CD4-positive, alpha-beta memory T cell (primary cell): ENCODE measurements at places on chromosomes 7 and 10. TPM values are rescaled to one million over a fixed set of nuclear protein-coding genes. Genes with fewer than 3 reads are reported as not detected.

Gene PIP
- not detected for total RNA-seq

Gene CLIP2
- 3.0 TPM for total RNA-seq

Gene PON1
- not detected for total RNA-seq

Gene MEPCE
- 58.8 TPM for total RNA-seq

Gene BPGM
- 13.7 TPM for total RNA-seq

Gene OR9A2
- not detected for total RNA-seq

Gene HECW1
- total RNA-seq: not detected

Gene ADCK2
- total RNA-seq: 18.6 TPM

Gene LIPF
- total RNA-seq: not detected

Gene CARD11
- 136 TPM for total RNA-seq

DNA sequence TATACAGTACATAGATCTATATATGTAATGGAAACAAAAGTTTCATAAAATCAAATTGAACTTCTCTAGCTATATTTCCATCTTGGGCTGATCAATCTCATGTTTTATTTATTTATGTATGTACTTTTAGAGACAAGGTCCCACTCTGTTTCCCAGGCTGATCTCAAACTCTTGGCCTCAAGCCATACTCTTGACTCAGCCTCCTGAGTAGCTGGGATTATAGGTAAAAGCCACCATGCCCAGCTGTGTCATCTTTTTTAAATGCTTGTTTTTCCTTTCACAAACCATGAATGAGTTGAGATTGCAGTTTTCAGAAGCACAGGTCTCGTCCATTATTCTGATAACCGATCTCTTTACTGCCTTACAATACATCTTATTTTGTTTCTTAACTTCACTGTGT lies 400.9 kb downstream of the KCNMA1 start:
- H3K4me3 ChIP-seq: no peak overlapping the region
- no peaks in the 10 kb centered on the region for H3K27me3 ChIP-seq
- no peak for DNase-seq
- no peak overlapping the region for H3K27ac ChIP-seq
- no peaks in the 10 kb centered on the region for H3K36me3 ChIP-seq
- no peaks in the 10 kb centered on the region for H3K4me1 ChIP-seq

DNA sequence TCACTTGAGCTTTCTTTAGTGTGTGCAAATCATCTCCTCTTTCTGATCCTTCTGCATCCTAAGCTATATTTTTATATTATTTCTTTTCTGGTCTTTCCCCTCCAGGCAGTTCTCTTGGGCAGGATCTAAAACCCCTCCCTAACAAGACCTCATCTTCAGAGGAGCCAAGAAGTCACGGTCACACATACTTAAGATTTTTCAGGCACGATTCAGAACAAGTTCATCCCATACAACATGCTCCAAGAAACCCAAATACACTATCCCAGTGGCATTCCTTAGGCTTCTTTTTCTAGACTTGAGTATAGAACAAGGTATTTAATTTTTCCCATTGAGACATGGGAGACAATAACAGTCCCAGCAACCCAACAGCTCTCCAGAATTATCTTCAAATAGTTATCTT lies 1251.5 kb downstream of the DNAJB9 start:
- H3K4me1 ChIP-seq: no peaks in the 10 kb centered on the region
- H3K36me3 ChIP-seq: no peaks in the 10 kb centered on the region
- H3K27ac ChIP-seq: no peak overlapping the region
- H3K4me3 ChIP-seq: no peak overlapping the region
- no peaks in the 10 kb centered on the region for H3K27me3 ChIP-seq

GRCh38 chr7:152480664-152481063 lies 44.9 kb upstream of the KMT2C start:
- H3K27ac ChIP-seq: no peak overlapping the region
- H3K27me3 ChIP-seq: no peaks in the 10 kb centered on the region
- no peaks in the 10 kb centered on the region for H3K4me1 ChIP-seq
- H3K36me3 ChIP-seq: no peaks in the 10 kb centered on the region

DNA sequence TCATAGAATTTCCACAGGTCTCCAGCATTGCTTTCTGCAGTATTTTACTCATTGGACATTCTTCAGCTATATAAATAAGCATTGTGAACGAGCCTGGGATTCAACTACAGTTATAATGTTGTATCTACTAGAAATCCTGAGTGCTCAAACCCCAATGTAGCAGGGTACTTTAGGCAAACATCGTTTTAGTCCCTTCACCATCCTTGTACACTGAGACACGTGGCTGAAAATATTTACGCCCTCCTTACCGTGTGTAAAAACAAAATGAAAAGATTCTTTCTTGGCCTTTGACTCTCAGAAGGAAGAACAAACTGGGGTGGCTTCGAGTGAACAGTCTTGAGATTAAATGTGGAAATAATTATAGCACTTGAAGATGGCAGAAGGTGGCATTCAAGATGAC lies 25.2 kb downstream of the CDK6 start:
- H3K4me3 ChIP-seq: no peak overlapping the region
- H3K4me1 ChIP-seq: peaks cover 49% of the 10 kb centered on the region
- no peak overlapping the region for H3K27ac ChIP-seq
- H3K27me3 ChIP-seq: no peaks in the 10 kb centered on the region
- H3K36me3 ChIP-seq: no peaks in the 10 kb centered on the region
- no peak for DNase-seq

DNA sequence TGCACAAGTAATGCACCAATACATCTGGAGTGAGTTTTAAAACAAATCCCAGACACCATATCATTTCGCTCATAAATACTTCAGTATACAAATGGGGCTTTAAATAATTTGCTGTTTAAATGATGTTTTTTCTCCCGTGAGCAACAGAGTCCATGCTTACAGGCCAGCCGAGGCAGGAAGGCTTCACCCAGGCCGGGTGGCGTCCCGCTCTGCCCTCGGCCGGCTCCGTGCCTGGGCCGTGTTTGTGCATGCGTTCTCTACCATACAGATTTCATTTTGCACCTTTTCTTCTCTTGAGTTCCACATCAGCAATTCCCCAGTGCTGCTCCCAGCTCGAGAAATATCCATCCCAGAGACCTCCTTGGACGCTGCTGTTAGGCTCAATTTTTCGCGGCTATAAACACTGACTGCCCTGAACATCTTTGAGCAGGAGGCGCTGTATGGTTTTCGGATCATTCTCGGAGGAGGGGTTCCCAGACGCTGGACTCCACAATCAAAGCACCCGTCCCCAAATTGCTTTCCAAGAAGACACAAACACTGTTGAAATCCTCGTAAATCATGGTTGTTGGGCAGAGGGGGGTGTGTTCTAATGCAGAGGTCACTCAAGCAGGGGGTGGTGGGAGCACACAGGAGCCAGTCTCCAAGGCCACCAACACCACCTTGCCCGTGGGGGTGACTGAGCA lies 91.6 kb downstream of the MICALL2 start:
- H3K4me1 ChIP-seq: no peaks in the 10 kb centered on the region
- no peak overlapping the region for H3K4me3 ChIP-seq
- H3K27me3 ChIP-seq: peaks cover 4% of the 10 kb centered on the region
- DNase-seq: no peak
- H3K36me3 ChIP-seq: no peaks in the 10 kb centered on the region
- H3K27ac ChIP-seq: no peak overlapping the region

GRCh38 chr10:118110750-118111149 lies 64.0 kb upstream of the RAB11FIP2 start:
- H3K4me1 ChIP-seq: no peaks in the 10 kb centered on the region
- no peaks in the 10 kb centered on the region for H3K27me3 ChIP-seq
- H3K36me3 ChIP-seq: no peaks in the 10 kb centered on the region
- no peak overlapping the region for H3K4me3 ChIP-seq
- no peak for DNase-seq

DNA sequence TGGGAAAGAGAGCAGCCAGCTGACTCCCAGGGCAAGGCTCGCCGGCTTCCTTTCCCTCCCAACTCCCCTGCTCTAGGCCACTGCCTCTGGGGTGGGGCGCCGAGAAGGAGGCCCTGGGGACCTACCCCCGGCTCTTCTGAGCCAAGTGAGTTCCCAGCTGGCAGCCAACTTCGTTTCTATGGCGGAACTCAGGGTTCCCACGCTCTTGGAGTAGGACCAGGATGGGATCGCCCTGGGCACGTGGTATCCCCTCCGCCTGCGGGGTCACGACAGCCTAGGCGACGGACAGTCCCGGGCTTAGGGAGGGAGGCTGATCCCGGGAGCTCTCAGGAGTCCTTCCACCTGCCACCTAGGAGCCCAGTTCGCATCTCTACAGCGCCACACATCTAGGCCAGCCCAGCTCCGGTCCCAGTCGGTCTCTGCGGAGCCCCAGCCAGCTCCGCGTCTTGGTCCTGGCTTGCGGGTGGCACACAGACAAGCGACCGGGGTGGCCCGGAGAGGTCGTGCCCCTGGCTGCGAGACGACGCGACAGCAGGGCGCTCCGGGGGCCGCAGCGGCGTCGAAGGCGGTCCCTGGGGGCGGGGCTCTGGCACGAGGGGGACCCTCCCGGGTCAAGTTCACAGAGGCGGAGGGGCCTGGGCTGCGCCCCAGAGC lies 20.5 kb upstream of the GATA3 start:
- H3K36me3 ChIP-seq: no peaks in the 10 kb centered on the region
- no peak overlapping the region for H3K27ac ChIP-seq
- peaks cover 40% of the 10 kb centered on the region for H3K4me1 ChIP-seq
- peaks cover 59% of the 10 kb centered on the region for H3K27me3 ChIP-seq

DNA sequence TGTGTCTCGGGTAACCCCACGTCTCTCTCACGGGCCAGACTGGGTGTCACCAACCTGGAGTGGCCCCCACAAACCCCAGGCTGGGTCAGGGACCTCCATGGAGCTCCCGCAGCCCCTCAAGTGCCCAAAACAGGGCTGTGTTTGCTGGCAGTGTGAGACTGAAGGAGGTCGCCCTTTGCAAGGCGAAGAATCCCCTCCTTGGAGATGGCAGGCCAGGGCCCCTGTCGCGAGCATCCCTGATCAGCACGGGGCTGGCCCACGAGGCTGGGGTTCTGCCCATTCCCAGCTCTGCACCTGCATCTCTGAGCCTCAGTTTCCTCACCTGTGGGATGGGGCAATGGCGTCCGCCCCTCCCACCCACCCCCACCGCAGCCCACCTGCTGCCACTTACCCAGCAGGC lies 62.4 kb downstream of the SLC29A4 start:
- DNase-seq: no peak
- peaks cover 24% of the 10 kb centered on the region for H3K36me3 ChIP-seq
- no peaks in the 10 kb centered on the region for H3K27me3 ChIP-seq
- no peaks in the 10 kb centered on the region for H3K4me1 ChIP-seq

DNA sequence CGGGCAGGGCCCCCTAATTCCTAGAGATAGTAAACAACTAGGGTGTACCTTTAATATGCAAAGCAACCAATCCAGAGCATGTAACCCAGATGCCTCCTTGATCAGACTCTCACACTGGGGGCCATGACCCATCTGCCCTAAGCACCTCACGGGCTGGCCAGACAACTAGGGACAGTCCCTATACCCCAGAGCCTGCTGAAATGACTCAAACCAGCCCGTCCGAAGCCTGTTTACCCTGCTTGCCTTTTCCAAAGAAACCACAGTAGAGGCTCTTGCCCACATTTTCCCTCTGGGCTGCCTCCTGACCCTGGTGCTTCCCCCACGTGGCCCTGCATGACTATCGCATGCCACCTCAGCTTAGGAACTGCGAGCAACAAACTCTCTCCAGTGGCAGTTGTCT lies 46.2 kb downstream of the RGS10 start:
- H3K36me3 ChIP-seq: no peaks in the 10 kb centered on the region
- H3K4me3 ChIP-seq: no peak overlapping the region
- no peaks in the 10 kb centered on the region for H3K27me3 ChIP-seq
- no peak for DNase-seq

GRCh38 chr10:20975236-20975635 lies 78.1 kb upstream of the NEBL start:
- DNase-seq: no peak
- no peaks in the 10 kb centered on the region for H3K36me3 ChIP-seq
- no peaks in the 10 kb centered on the region for H3K27me3 ChIP-seq

GRCh38 chr10:70137135-70137534 lies 4.5 kb upstream of the AIFM2 start:
- peaks cover 4% of the 10 kb centered on the region for H3K4me1 ChIP-seq
- H3K36me3 ChIP-seq: peaks cover 7% of the 10 kb centered on the region
- no peak overlapping the region for H3K4me3 ChIP-seq

DNA sequence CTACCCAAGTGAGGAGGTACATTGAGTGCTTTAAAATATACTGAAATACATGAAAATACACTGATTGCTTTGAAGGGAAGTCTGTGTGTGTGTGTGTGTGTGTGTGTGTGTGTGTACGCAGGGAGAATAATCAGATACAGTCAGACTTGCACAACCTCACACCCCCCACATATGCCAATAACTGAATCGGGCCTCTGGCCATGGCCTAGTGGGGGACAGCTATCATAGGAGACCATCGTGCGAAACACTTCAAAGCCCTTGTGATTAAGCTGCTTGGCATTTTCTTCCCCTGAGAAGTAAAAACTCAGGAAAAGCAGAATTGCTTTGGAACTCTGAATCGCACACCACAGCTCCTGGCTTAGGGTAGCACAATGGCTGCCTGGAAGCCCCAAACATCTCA lies 135.1 kb downstream of the C10orf105 start:
- H3K27me3 ChIP-seq: no peaks in the 10 kb centered on the region
- DNase-seq: no peak
- H3K27ac ChIP-seq: no peak overlapping the region
- H3K36me3 ChIP-seq: no peaks in the 10 kb centered on the region
- H3K4me1 ChIP-seq: no peaks in the 10 kb centered on the region

GRCh38 chr10:13139676-13140075 lies 21.7 kb upstream of the MCM10 start:
- H3K27ac ChIP-seq: no peak overlapping the region
- H3K4me3 ChIP-seq: no peak overlapping the region
- no peak for DNase-seq

- no peak for DNase-seq
- no peak within 1 kb of the TSS for H3K4me3 ChIP-seq
- H3K36me3 ChIP-seq: no peaks in the 10 kb centered on the region
These were observed at the start of gene NAT16 for GRCh38 chr7:101180130-101180755. TSS of gene NAT16 (minus strand) at chr7:101180293. CDS start at chr7:101174807, 5,486 bp downstream.

DNA sequence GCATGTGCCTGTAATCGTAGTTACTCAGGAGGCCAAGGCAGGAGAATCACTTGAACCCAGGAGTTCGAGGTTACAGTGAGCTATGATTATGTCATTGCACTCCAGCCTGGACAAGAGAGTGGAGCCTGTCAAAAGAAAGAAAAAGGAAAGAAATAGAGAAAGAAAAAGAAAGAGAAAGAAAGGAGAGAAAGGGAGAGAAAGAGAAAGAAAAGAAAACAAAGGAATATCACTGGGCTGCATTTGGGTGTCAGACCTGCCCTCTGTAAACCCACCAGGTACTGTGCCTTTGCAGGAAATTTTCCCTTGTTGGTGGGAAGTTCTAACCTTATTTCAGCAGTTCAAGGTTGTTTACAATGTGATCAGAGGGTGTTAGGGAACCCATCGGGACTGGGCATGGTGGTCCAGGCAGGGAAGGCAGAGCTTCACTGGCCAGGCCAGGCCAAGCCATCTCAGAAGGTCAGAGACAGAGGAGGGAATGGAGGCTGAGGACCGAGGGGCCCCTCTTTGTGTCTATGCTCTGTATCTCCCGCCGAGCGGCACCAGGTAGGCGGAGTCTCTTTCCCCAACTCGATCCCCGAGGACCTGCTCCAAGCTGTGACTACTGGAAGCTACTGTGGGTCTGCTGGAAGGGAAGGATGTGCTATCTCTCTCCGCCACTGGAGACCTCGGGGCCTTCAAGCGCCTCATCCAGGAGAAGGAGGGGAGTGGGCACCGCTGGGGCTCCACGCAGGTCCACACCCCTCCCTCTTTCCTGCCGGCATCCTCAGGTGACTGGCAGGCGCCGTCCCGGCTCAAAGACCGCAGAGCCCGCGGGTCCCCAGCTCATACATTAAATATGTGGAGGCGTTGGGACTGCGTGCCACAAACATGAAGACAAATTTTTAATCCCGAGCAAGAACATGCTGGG lies 15.2 kb upstream of the KAZALD1 start:
- H3K4me1 ChIP-seq: peaks cover 30% of the 10 kb centered on the region
- peaks cover 28% of the 10 kb centered on the region for H3K27me3 ChIP-seq
- H3K36me3 ChIP-seq: no peaks in the 10 kb centered on the region
- H3K27ac ChIP-seq: no peak overlapping the region
- no peak for DNase-seq
- H3K4me3 ChIP-seq: no peak overlapping the region
